ENCODE measurements at places on chromosomes 4 and X.

GRCh38 chr4:71141125-71141524 lies 147.7 kb downstream of the DCK start:
- no peak for DNase-seq

- no peak for DNase-seq
These were observed 60.4 kb downstream of the STX18 start for GRCh38 chr4:4481399-4481994.

- peak; percentile 68 for DNase-seq
These were observed 138.8 kb downstream of the PDLIM5 start for GRCh38 chr4:94590493-94590892.

- DNase-seq, result no peak
These were observed 23.4 kb downstream of the TRMT10A start for GRCh38 chr4:99540277-99540939.

DNA sequence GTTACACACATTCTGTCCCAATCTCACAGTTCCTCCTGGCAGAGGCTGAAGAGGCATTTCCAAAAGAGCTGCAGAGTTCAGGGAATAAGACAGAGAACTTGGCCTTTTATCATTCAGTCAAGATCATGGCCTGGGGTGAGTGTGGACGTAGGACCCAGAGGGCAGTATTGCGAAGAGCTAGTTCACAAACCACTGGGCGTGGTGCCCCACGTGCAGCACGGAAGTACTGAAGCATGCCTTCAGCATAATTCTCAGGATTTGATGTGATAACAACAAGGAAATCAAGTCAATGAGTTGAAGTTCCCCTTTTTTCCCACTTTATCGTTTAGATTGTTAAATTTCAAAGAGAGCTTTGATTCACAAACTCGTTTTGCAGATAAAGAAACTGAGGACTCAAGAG lies 117.7 kb downstream of the RELL1 start:
- DNase-seq, result no peak

- no peak for DNase-seq
These were observed 26.6 kb upstream of the PPP1R2C start for GRCh38 chrX:42804524-42804923.

DNA sequence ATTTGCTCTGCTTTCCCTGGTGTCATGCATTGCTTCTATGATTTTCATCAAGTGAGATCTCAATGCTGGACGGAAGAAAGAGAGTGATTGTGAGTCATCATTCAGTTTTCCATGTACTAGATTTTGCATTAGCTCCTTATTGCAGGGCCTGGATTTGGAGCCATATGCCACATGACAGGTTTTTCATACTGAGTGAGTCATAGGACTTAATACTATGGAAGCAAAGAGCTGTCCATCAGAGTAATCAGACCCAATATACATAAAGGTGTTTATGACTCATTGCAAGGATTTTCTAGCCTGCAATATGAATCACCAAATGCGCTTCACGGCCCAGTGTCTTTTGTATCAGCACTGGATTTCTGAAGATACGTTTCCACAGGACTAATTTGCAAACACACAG lies 11.2 kb upstream of the TFDP3 start:
- peak; percentile 59 for DNase-seq

DNA sequence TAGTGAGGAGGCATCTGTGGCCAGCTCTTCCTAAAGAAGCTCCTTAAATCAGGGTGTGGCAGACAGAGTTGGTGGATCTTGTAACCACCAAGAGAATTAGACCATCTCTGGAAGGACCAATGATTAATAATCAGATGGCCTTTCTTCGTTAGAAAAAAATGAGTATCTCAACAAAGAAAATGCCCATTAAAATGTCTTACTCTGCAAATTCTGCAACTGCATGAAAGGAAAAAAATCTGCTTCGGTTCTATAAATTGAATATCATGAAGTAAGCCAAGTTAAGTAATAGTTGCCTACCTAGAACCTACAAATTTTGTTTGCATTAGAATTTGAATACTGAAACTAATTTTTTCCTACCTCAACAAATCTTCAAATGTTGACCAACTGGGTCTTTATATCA lies 4.2 kb upstream of the DCLK2 start:
- DNase-seq, result no peak

GRCh38 chrX:21398426-21398825 lies 24.2 kb downstream of the CNKSR2 start:
- no peak for DNase-seq

GRCh38 chr4:17812125-17812524 lies 1.3 kb downstream of the NCAPG start:
- no peak for DNase-seq
